ENCODE measurements at places on chromosomes 6 and 20.

DNA sequence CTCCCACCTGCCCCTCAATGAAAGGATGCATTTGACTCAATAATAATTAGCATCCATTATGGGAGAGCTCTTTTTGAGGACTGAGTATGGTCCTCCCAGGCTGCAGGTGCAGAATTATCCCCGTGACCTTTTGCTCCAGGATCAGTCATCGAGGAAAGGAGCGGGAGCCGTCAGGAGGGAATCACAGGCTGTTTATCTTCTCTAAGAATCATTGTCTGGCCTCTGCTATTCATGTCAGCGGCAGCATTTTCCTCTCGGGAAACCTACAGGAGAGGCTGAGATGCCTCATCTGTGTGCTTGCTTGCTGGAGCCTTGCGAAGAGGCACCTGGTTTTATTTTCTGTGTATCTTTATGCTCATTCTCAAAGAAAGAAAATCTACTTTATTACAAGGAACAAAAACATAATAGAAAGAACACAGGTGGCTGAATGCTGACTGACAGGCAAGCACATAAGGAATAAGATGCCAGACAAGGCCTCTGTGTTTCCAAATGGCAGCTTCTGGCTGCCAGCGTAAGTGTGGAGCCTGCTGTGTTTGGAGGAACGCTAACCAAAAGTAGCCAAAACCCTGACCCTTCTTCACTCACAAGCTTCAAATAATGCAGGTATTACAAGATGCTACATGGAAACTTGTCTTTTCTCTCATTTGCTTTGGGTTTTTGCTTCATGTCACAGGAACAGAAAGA lies 539.1 kb upstream of the MARCKS start:
- peak; percentile 13 for DNase-seq

DNA sequence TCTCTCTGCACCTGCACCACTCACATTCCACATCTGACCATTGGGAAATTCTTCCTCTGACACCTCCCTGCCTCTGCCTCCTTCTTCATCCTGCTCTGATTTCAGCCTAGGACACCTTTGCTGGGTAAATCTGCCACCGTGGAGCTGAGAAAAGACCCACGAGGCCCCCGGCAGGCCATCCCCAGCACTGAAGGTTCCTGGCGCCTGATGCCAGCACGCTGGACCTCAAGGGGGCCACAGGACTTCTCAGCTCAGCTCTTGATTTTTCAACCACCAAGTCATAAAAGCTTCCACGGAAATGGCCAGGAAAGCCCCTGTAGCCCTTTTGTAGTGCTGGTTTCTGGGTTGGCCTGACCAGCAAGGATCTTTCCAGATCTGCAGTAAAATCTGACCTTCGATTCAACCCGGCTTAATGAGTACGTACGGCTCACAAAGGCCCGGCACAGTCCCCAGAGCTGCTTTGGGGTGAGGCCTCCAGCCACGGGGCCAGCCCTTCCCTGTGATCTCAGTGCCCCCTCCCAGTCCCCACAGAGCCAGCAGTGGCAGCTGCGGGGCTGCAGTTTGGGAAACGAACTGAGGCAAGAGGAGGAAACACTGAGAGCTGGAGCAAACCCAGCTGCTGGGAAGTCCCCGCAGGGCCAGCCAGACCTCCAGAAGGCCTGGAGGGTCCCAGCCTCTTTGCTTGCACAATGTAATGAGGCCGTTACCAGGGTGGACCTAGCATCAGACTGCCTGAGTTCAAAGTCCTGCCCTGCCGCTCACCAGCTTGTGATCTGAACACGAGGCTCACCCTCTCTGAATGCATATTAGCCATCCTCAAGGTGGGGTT lies 157.5 kb downstream of the BMP7 start:
- DNase-seq = peak; percentile 59

DNA sequence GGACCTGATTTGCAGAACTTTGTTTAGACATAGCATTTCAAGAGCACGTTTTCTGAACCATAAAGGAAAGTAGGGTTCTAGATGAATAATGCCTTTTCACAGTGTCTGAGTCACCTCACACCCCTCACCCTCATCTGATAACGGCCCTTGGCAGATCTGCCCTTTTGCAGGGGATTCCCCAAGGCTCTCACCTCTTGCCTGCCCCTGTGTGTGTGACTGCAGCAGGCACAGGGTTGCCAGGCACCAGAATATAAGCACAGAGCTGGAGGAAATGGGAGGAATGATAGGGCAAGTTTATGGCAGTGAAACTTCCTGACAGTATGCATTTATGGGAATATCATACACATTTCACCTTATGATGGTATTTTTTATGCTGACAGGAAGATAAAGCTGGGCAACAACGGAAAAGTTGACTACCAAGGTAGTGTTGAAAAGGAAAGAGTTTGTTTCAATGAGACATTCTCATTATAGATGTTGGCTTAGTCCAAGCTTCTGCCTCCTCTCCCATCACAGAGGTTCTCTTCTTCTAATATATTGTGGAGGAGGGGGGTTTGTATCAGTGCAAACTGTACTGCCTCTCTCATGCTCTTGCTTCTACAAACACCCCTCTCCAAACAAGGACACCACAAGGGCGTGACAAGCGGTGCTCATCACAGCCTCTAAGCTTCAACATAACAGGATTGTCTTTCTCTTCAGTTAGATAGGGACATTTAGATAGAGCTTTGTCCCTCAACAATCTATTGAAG lies 101.5 kb upstream of the BACH2 start:
- no peak for DNase-seq

GRCh38 chr6:142750998-142751397 lies 194.0 kb downstream of the HIVEP2 start:
- no peak for DNase-seq

GRCh38 chr20:25247956-25248785 lies at the start of gene PYGB:
Gene PYGB, plus strand, starts transcription at chr20:25248085. Its CDS starts 94 bp downstream, at chr20:25248179.
- DNase-seq = peak; percentile 99

GRCh38 chr6:35166116-35166515 lies 25.0 kb upstream of the TCP11 start:
- DNase-seq = no peak

DNA sequence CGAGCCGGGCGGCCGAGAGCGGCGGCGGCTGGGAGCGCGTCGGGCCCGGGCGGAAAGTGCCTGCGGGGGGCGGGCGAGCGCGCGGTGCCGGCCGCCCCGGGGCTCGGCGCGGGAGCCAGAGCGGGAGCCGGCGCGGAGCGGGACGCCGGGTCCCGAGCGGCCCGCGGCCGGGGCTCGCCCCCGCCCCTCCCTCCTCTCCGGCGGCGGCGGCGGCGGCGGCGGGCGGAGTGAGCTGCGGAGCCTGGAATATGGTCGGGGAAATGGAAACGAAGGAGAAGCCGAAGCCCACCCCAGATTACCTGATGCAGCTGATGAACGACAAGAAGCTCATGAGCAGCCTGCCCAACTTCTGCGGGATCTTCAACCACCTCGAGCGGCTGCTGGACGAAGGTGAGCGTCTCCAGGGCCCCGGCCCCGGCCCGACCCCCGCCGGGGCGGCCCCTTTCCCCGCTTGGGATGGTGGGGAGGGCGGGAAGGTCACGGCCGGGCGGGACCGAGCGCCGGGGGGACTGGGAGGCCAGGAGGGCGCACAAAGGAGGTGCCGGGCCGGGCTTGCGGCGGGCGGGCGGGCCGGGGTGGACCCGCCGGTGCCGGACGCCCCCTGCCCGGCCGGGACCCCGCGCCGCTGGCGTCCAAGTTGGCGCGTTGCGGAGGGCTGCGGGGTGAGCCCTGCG lies 565 bp downstream of the QKI start:
- peak; percentile 73 for DNase-seq

DNA sequence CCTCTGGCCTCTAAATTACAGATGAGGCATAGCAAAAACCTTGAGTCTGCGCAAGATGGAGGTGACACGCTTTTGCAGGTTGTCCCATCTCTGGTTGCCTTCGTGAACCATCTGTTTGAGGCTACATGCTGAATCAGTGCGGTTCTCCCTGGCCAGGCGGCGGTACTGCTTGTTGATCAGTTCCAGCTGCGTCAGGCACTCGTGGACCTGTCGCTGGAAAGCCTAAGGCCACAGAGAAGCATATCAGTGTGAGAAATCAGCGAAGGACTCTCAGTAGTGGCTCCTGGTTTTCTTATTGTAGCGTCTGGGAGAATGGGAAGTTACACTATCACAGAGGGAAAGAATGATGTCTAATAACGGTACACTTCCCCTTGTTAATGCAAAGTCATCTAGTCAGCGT lies 344.4 kb downstream of the ESR1 start:
- no peak for DNase-seq

DNA sequence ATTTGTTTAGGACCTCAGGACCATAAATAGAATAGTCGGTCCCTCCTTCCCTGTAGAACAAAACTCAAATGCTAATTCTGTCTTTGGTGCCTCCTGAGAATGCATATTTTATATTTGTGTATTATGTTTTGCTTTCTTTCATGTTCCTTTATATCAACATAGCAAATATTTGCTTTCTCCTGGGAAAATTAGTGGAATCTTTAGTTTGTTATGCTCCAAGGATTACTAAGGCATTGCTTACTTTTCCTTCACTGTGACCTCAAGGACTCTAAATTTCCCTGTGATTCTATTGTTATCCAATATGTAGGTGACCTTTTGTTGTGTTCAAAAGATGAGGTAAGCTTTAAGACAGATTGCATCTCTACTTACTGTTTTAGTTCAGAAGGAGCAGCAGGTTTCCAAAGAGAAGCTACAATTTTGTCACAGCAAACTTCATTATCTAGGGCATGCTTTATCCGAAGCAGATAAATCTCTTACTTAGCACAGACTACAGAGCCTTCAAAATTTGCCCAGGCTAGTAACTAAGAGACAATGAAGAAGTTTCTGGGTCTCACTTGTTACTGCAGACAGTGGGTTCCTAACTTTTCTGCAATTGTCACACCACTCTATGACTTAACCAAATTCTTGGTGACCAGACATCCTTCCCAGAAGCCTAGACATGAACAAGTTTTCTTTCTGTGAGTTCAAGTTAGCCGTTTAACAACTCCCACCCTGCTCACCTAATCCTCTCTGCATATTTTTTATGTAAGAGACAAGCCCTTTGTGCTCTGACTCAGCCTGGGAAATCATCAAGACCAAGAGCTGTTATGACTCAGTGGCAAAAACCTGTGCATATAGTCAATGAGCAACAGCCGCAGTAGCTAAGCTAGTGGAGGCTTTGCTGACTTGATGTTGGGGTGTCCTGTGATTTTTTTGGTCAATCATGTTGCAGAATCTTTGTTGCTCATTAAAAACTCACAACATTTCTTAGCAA lies 378.8 kb downstream of the QKI start:
- DNase-seq = no peak

- no peak for DNase-seq
Observed at GRCh38 chr6:123529843-123530242, 106.9 kb downstream of the TRDN start.

DNA sequence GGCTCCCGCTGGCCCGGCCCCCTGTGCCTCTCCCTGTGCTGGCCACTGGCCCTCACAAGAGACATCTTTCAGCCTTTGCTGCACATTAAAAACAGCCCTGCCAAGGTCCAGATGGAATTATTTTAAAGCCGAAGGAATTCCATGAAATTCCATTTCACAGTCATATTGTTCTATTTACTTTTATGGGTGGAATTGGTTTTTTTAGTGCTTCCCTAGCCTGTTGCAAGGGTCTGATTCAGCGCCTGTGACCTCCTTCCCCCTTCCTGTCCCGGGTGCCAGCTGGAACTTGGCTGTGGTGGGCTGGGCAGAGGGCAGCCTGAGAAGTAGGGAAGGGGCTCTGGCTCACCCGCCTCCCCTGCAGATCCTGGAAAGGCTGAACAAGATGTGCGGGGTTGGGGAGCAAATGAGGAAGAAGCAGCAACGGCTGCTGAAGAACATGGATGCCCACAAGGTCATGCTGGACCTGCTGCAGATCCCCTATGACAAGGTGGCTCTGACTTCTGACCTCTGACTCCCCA lies 34.3 kb downstream of the UQCC2 start:
- DNase-seq = no peak

GRCh38 chr6:4426968-4427367 lies 291.6 kb upstream of the ECI2 start:
- DNase-seq = no peak

DNA sequence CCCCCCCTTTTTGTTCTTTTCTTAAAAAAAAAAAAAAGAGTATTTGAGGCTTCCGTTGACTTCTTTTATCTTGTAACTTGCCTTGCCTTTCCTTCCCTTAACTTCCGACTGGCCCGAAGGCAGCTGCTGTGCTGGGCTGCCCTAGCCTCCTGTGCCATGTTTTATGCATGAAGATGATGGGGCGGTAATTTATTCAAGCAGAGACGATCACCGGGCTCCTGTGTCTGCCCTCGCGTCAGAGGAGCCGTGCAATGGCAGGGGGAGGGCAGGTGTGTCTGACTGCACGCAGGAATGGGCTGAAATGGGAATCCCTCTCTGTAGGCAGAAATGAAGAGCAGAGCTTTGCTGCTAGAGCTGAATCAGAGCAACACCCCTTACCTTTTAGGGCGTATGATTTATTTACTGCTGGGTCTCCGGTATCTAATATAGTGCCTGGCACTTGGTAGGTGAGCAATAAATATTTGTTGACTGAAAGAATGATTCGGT lies 106.3 kb upstream of the RIPOR2 start:
- peak; percentile 32 for DNase-seq

DNA sequence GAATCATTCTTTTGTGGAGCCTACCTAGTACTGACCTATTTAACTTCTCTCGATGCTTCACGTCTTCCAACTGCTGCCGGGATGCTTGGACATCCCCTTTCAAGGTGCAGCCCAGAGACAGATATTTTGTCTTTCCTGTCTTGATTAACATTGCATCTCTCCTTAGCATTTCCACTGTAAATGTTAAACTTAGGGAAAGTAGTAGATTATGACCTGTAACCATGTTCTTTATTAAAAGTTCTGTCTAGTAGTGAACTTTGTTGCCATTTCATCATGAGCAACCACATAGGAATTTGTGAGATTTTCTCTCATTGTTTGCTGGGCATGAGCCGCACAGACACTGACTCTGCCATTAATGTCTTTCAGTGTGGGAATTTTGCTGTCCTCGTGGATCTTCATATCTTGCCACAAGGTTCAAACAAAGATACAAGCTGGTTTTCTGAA lies 117.9 kb downstream of the JAG1 start:
- DNase-seq = no peak

DNA sequence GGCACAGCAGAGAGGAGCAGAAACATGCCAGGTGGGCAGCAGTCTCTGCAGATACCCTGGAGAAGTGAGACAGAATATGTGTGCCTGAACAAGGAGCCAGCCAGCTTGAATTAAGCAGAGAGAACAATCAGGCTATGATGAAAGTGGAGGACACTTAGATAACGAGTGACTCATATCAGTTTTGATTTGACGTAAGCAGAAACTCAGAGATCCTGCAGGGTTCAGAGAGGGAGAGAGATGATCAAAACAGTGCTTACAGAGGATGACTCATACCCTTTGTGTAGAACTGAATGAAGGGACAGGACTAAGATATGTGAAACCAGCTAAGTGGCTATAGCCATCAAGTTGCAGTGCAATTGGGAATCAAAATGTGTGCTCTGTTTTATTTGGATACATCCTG lies 300.7 kb downstream of the TENT5A start:
- no peak for DNase-seq

- no peak for DNase-seq
Observed at GRCh38 chr6:97705568-97705967, 422.6 kb upstream of the MMS22L start.

All from right kidney (tissue), 9 donors.